ENCODE measurements at places on chromosomes 5 and 9.

GRCh38 chr5:58043032-58043945 is 416.6 kb downstream of the PLK2 start:
- no peak for DNase-seq

DNA sequence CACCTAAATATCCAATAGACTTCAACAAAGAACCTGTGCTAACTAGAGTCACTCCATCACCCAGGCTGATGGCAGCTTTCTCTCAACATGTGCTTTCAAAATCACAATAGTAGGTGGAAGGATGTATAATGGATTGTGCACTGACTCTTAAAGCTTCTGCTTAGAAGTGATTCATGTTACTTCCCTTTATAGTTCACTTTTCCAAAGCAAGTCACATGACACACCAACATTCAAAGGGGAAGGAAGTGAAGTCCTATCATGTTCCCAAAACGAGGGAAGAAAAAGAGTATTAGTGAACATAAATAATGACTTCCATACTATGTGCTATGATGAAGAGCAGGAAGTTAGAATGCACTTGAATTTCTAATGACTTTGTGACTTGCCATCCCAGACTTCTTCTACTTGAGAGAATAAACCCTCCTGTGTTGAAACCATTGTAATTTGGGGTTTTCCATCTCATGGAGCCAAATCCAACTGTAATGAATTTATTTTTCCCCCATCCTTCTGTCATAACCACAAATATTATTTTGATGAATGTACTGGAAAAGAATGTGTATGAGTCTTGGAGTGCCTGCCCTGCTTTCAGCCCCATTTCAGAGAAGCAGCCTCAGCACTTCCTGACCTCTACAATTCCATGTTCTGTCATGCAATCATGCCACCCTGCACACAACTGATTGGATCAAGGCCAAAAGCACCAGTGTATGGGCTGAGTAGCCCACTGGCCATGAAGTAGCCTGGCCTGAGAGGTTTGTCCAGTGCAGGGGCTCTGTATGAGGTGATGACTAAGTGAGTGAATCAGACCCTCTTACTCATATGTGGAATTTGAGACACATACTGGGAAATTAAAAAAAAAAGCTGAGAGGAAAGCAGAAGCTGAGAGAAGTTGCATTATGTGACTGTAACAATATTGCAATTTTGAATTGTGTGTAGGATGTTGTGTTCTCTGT is 525.9 kb upstream of the CLINT1 start:
- peak; percentile 98 for DNase-seq

GRCh38 chr9:89430995-89431394 is 66.9 kb downstream of the SEMA4D start:
- DNase-seq: no peak

GRCh38 chr9:135959814-135960213 is 1.4 kb downstream of the UBAC1 start:
- no peak for DNase-seq

- DNase-seq: no peak
Observed at GRCh38 chr5:39211773-39212172, 7.6 kb downstream of the FYB1 start.

Data from fibroblast of skin of right quadriceps (primary cell).